ENCODE measurements at places on chromosomes 16 and 17.

DNA sequence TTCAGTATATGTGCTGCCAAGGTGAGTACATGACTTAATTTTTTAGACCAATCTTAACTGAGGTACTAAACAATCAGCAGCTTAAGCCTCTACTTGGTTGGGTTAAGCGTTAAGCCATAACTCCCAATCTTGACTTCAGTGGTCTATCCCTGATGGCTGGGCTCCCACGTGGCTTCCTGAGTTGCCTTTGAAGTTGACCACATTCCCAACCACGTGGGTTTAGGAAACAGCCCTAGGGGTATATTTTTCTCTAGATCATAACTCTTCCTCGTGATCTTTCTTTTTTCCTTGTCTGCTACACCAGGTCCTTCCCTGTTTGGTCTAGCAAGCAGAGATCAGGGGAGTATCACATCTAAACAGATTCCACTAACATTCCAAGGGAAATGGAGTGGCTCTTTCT, 20.1 kb upstream of the PIRT start:
- DNase-seq, result no peak

- no peak for DNase-seq
Observed at GRCh38 chr16:9345880-9346279, 254.4 kb downstream of the HAPSTR1 start.

- no peak for DNase-seq
Observed at GRCh38 chr17:69444023-69444422, 29.5 kb downstream of the MAP2K6 start.

DNA sequence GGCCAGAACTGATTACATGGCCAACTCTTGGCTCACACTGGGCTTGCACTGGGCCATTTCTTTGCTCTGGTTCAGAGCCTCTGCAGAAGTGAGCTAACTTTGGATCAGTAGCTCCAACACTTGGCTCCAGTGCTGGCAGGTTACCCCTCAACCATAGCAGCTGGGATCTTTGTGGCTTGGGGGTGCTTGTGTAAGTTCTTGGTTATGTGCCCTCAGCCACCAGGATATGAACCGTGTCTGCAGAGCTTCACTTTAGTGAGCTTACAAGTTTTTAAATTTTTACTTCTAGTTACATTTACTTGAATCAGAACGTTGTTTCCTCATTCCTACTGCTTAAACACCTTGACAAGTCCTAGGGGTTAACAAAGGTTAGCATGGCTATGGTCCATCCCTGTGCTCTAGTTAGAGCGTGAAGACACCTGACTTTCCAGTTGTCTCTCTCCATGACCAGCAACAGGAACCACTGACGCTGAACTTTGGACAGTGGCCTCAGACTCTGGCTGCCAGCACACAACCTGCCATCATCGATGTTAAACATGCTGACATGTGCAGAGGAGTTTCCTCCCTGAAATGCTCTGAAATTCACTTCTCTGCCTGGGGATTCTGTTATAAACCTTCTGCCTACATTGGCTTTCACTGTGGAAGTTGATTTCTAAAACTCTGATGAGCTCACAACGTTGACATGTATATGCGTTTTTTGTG, 4.1 kb downstream of the PDF start:
- no peak for DNase-seq

- no peak for DNase-seq
Observed at GRCh38 chr17:80833952-80834892, 157.4 kb upstream of the CHMP6 start.

DNA sequence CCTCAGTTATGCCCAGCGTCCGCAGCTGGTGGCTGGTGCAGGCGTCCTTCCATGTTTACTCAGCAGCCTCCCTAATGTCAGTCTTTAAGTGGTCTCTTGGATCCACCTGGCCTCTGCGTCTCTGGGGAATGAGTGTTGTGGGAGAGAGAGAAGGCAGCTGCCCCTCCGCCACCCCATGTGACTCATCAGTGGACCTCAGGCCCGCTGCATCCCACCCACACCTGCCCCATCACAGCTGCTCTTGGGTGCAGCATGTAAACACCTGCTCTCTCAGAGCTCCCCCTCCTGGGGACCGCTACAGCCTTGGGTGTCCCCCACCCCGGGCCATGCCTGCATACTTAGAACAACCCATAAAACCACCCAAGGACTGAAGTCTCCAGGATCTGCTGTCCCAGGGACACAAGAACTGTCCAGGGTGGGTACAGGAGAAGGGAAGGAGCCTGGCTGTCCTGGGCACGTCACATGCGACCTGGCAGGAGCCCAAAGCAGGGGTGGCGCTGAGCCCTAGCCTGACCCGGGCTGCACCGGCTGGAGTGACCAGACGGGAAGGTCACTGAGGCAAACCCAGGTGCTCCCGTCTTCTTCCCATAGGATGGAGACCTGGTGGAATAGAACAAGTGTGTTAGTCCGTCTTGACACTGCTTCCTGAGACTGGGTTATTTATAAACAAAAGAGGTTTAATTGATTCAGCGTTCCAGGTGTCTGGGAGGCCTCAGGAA, 4.2 kb downstream of the C16orf90 start:
- DNase-seq, result no peak

- DNase-seq, result no peak
Observed at GRCh38 chr17:78092794-78093324, 35.7 kb downstream of the TMC6 start.

DNA sequence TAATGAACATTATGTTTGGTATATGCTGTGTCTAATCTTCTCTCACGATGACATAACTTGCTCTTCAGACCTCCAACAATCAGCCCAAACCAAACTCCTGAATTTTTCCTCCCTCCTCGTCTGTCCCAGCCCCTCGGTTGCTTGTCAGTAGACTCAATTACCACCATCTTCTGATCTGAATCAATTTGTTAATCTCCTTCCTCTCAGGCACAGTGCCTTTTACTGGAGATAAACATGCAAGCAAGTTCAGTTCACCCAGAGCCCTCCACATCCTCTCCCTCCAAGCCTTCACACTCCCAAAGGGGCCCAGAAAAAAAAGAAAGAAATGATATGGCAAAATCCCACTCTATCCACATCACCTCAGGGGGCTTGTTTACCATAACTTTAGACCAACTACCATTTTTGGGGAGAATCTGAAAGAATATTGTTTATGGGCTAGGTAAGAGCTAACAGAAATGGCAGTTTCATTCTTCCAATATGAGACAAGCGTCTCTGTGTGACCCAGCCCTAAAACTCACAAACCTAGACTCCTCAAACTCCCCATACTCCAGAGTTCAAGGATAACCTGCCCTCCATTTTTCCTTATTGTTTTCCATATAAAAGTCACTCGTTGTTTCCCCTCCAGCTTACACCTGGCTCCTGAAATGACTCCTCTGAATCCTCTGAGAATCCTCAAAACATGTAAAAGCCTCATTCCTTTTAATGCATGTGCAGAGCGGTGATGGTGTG, 1.5 kb downstream of the TEX2 start:
- no peak for DNase-seq

DNA sequence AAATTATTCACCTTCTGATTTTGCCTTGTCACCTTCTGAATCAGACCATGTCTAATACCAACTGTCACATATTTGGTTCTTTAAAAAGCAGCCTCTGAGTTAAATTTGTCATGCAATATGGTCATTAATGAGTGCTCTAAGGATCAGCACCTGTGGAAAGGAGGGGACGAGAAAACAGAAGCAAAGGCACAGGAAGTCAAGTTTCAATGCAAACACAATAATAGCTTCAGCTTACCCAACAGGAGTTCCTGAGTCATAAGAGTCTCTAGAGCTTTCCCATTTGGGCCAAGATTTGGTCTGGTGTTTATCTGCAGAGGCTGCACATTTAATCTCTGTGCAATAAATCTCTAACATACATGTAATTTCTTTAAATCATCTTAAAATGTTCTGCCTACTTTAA, 889.8 kb downstream of the CDH8 start:
- no peak for DNase-seq

GRCh38 chr16:27531826-27532800, 17.6 kb downstream of the GTF3C1 start:
- no peak for DNase-seq

- no peak for DNase-seq
Observed at GRCh38 chr16:64089697-64090096, 1032.2 kb downstream of the CDH11 start.

DNA sequence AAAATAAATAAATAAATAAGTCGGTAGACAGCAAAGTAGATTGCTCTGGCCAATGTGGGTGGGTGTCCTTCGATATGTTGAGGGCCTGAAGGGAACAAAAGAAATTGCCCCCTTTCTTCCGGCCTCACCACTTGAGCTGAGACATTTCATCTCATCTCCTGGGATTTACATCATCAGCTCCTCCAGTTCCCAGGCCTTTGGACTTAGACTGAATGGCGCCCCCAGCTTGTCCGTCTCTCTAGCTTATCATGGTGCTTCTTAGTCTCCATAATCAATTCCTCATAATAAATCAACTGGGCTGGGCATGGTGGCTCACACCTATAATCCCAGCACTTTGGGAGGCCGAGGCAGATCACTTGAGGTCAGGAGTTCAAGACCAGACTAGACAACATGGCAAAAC, 13.8 kb upstream of the HAP1 start:
- no peak for DNase-seq

DNA sequence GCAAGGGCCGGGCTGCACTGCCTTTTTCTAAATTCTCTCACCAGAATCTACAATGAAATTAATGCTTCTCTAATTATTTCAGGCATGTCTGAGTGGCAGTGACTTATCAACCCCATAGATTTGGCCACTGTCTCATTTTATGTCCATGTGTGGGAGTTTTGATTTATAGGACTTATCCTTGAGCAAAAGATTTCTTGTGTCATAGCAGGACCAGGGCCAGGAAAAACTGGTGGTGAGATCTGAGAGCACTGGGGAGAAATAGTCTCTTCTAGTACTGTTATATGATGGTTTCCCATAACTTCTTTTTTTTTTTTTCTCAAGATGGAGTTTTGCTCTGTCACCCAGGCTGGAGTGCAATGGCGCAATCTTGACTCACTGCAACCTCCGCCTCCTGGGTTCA, 1.5 kb upstream of the KRT23 start:
- DNase-seq, result no peak

GRCh38 chr16:27489906-27490305, 59.8 kb downstream of the GTF3C1 start:
- no peak for DNase-seq

DNA sequence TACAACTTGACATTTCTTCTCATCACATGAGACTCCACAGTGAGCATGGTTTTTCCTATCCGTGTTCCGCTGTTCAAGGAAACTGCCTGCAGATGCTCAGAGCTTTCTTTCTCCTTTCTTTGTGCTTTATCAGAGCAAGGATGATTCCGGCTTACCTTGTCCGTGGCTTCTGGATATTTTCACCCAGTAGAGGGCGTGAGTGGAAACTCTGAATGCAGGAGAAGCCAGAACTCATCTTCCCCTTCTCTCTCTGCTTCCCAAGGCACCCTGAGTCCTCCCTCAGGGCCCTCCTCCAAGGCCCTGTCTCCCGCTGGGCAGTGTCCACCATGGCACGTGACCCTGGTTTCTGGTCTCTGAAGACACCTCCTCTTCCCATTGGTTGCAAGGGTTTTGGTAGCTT, 721.1 kb upstream of the RBFOX1 start:
- no peak for DNase-seq

DNA sequence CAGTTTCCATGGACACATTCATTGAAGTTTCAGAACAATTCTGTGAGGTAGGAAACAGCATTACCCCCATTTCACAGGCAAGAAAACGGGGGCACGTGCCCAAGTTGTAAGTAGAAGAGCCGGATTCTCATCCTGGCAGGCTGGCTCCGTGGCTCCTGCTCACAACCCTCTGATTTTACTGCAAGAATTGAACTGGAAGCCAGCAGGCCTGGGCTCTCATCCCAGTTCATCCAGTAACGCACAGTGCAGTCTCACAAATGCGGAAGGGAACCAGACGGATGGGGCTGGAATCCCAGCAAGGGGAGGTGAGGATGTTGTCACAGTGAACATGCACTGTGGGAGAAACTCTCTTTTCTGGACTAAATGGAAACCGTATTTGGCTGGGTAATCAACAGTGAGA, 40.7 kb upstream of the DOC2B start:
- no peak for DNase-seq

DNA sequence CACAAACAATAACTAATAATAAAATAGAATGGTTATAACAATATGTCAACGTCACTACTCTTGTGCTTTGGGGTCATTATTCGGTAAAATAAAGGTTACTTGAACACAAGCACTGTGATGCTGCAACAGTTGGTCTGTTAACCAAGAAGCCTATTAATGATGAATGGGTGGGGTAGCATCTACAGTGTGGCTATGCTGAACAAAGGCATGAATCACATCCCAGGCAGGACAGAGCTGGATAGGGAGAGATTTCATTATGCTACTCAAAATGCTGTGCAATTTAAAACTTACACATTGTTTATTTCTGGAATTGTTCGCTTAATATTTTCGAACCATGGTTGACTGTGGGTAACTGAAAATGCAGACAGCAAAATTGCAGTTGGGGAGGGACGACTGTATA, 9.1 kb upstream of the HS3ST2 start:
- DNase-seq, result no peak

DNA sequence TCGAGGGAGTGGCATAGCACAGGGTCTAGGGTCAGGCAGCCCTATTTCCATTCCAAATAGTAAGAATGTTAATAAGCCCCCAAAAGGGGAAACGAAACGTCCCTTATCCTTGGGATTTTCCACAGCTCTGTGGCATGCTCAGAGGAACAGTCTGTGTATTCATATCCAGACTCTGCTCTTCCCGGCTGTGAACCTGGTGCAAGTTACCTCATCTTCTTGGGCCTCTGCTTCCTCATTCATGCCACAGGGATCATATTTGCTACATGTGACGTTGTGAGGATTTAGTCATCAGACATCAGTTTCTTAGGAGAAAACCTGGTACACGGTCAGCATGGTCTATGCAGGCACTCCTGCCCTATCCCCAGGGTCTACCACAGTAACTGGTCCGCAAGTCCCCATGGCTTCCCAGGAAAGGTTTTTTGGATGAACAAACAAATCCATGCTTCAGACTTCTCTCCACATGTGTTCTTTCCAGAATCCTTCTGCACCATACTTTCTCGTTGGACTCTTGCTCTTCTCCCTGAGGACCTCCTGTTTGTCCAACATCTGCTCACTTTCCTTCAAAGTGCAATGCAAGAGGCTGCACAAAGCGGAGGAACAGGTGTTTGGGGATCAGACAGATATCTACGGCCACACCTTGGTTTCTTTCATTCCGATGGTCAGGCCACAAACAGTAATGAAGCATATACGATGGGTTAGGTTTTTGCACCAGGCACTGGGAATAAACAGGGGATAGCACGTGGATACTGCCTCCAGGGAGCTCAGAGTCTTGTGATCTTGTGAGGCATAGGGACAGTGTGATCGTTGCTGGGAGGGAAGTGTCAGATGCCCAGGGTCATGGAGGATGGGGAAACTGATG, 17.7 kb downstream of the GLP2R start:
- DNase-seq, result no peak

GRCh38 chr17:49894761-49895160, 46.9 kb upstream of the TAC4 start:
- no peak for DNase-seq

Measured in stimulated activated CD8-positive, alpha-beta memory T cell treated with anti-CD3 and anti-CD28 coated beads, Interleukin-15, amount 100 ng/mL, for 48 hours (primary cell).